Heart right ventricle (tissue), 16 donors: ENCODE measurements at places on chromosomes 12 and 14. TPM values are rescaled to one million over a fixed set of nuclear protein-coding genes. Genes with fewer than 3 reads are reported as not detected.

DNA sequence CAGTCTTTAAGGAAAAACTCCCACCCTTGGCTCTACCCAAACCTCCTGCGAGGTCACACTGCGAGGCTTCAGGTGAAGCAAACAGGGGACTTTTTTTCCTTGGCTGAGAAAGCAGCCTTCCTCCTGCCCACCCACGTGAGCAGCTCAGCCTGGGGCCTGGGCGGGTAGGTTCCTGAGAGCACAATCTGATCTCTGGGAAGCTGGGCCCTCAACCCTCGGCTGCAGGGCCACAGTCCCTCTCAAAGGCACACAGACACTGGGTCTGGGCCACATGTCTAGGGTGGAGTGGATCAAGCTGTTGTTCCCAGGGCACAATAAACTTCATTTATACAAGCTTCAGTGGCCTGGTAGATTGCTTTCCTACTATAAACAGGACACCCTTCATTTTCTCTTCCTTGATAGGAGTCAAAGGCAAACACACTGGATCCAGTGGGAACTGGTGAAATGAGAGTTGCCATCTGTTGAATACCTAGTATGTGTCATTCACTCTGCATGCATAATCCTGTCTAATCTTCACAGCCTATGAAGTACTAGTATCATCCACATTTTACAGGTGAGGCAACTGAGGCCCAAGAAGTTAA lies 41.3 kb upstream of the PNMA1 start:
- DNase-seq = no peak

DNA sequence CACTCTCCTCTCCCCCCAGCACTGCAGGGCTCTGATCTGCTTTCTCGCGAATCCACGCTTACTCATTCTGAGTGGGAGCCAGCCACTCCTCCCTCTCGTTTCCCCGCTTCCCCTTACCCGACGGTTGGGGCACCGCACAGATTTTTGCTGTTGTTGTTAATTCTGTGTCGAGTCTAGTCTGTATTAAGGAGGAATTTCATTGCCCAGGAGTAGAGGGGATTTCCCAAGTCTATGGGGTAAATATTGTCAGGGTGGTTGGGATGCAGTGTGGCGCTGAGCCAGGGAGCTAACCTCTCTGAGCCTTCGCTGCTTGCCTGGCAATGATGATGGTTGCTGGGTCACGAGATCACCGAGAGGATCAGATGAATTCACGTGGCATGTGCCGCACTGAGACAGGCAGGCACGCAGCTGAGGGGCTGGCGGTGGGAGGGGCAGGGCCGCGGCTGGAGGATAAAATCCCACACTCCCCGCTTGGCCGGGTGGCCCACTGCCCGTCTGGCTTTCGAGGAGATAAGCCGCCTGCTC lies 18.5 kb downstream of the NCOR2 start:
- peak; percentile 46 for DNase-seq

Gene CRIP1
- 131 TPM for total RNA-seq

GRCh38 chr12:106327309-106327869 lies 24.9 kb downstream of the TCP11L2 start:
- DNase-seq = no peak

DNA sequence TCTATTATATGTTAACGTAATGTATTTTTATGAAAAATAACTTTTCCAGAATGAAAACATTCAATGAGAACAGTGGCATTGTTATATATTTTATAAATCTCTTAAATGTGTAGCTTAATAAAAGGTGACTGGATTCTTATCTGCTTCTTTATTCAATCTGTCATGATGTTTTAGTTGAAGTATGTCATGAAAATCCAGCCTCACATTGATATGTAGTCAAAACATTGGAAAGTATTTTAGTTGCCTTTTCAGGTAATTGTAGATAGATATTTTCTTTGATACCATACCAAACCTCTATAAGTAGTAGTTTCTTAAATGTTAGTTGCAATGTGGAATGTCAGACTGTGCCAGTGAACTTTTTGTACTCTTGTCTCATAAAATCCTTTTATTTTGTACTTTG lies 41.3 kb upstream of the MSRB3 start:
- DNase-seq = no peak

DNA sequence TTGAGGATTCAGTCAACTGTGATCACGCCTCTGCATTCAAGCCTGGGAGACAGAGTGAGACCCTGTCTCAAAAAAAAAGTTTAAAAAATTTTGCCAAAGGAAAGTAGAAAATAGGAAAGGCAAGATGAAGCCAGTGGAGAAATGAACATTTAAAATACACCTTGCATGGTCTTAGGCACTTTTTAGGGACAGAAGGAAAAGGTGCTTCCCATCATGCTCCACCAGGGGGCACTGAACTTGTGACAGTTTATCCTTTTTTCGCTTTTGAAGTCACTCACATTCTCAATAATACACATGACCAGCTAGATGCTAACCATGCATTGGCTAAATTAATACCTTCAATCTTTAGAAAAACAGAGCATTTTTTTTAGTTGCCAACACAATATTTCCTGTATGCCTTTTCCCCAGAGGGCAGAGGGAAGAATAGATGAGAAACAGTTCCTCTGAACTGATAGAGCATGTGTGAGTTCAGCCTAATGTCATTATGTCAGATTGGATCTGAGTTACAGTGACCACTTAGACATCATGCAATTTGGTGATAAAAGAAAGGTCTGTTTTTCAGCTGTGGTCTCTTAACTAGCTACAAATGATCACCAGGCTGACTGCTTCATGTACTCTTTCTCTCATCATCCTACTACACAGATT lies 221.8 kb upstream of the SSTR1 start:
- no peak for DNase-seq

Gene HRK
- total RNA-seq = 0.92 TPM

DNA sequence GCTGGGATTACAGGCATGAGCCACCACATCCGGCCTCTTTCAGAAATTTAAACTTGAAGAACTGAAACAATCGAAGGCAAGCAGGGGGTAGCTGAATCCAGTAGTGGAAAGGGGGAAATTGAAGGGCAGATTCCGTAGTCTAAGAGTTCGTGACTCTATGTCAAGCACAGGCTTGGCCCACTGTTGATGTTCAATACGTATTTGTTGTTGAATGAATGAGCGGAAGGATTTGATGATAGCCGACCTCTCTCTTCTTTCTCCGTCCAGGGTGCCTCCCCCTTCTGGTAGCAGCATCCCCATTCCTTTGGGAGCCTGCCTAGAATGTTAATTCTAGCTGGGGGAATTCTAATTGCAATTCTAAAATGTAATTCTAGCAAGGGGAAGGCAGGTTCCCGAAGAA lies 59.8 kb upstream of the MED13L start:
- DNase-seq = no peak

Gene RNU7-1
- total RNA-seq = not detected
